Effector memory CD4-positive, alpha-beta T cell (primary cell): ENCODE measurements at places on chromosomes 5 and 9.

DNA sequence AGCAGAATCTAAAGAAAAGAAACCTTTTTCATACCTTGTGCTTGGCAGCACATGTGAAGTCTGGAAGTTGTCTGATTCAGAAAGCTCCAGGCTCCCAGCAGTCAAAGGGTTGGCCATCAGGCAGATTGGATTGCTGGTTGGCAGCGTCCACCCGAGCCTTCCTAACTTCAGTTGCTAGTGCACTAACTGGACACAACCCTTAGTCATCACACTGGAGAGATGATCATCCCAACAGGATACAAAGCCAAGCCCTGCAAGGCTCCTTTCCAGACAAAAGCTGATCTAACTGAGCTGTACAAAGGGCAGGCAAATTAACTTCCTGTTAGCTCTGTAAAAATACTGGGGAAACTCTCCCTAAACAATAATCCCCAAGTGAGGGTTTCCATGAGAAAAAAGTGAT is 185.6 kb downstream of the SNX18 start:
- no peak for DNase-seq

DNA sequence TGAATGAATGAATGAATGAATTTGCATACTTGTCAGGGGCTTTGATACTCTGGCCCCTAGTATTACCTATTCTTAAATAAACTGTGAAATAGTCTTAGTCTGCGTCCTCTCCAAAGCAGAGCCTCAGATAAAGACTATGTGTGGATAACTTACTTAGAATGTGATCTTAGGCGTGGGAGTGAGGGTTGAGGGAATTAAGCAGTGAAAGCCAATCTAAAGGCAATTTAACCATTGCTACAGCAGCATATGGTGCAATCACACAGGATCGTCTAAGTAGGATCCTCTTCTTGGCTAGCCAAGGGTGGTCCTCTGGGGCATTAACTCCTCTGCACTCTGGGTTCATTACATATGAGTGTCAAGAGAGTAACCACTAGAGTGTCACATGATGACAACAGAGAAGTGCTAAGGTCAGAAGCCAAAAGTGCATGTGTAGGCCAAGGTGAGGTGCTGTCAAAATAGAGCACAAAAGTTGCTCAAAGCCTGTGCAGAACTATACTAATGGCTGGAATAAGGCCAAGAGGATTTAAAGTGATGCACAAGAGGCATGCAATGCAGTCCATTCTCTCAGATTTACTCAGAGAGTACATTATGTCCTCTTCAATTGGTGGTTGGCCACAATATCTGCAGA is 274.4 kb upstream of the SEMA6A start:
- DNase-seq = no peak

- no peak for DNase-seq
Observed at GRCh38 chr9:91857291-91858212, 92.5 kb downstream of the ROR2 start.

GRCh38 chr9:120323125-120323524 is 256.8 kb downstream of the CDK5RAP2 start:
- no peak for DNase-seq

GRCh38 chr9:128735373-128735772 is 11.4 kb upstream of the ZDHHC12 start:
- DNase-seq = no peak
